ENCODE measurements at places on chromosomes 1 and 21. TPM values are rescaled to one million over a fixed set of nuclear protein-coding genes. Genes with fewer than 3 reads are reported as not detected.
A peak's percentile ranks its signal among the peaks of the same experiment; 100 is the strongest.

The TFF1 gene
- total RNA-seq: not detected

The FBXO28 gene
- total RNA-seq: 33.3 TPM

The COL11A1 gene
- total RNA-seq: not detected

The PODN gene
- 0.23 TPM for total RNA-seq

The NECTIN4 gene
- total RNA-seq: not detected

The TMCC2 gene
- total RNA-seq: 11.5 TPM

The OR2T27 gene
- total RNA-seq: not detected

The MROH9 gene
- not detected for total RNA-seq

DNA sequence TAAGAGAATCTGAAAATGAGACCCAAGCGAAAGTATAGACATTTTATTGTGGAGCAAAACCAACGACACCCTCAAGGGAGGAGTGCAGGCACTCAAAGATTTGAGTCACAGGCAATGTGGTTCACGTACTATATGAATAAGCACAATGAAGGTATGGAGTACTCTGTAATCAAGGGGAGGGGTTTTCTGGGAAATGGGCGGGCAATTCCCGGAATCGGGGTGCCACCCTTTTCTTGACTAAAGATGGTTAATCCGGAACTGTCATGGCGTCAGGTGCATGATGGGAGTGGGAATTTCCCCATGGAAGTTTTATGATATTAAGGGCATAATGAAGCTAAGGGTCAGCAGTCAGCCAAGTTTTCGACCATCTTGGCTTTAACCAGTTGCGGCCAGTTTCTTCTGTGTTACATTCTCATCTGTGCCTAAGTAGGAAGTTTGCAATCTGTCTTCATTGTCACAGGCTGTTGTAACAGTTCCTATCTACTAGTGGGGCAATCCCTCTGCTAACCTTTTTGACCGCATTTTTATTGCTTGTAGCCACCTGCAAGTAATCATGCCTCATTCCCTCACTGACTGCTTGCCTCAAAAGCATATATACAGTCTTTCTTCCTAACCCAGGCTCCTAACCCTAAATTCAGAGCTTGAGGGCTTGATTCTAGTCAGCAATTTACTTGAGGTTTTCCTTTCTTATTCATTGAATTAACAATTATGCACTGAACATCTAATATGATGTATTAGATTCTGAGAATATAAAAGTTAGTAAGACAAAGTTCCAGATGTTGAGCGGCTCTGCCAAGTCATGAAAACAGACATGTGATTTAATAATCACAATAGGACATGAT lies 775 bp upstream of the AIM2 start:
- peak; percentile 92 for DNase-seq

DNA sequence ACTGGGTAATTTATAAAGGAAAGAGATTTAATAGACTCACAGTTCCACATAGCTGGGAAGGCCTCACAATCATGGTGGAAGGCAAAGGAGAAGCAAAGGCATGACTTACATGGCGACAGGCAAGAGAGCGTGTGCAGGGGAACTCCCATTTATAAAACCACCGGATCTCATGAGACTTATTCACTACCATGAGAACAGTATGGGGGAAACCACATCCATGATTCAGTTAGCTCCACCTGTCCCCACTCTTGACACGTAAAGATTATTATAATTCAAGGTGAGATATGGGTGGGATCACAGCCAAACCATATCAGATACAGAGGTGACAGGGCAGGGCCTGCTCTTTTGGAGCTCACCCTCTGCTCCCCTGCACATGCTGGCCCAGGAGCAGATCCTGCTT lies 31.4 kb upstream of the TMEM61 start:
- DNase-seq: no peak

GRCh38 chr1:22636353-22636752 lies at the start of gene C1QA:
Gene C1QA, plus strand, starts transcription at chr1:22636628. Its CDS starts 989 bp downstream, at chr1:22637617.
- DNase-seq: no peak

GRCh38 chr1:156359973-156360372 lies 9.0 kb upstream of the RHBG start:
- no peak for DNase-seq

DNA sequence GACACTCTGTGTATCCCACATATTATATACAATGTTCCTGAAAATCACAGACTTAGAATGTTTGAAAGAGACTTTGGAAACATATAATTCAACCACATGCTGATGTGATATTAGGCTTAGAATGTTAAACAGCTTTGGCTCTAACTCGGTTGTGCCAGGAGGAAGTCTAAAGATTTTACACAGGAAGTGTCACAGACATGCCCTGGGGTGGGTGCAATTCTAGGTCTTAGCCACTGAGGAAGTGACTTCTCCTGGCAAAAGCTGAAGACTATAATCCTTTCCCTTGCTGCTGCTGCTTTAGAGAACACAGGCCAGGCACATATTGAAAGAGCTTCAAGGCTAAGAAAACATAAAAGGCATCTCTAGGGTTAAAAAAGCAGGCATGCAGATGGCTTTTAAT lies 51.0 kb downstream of the RPL5 start:
- DNase-seq: peak; percentile 26

DNA sequence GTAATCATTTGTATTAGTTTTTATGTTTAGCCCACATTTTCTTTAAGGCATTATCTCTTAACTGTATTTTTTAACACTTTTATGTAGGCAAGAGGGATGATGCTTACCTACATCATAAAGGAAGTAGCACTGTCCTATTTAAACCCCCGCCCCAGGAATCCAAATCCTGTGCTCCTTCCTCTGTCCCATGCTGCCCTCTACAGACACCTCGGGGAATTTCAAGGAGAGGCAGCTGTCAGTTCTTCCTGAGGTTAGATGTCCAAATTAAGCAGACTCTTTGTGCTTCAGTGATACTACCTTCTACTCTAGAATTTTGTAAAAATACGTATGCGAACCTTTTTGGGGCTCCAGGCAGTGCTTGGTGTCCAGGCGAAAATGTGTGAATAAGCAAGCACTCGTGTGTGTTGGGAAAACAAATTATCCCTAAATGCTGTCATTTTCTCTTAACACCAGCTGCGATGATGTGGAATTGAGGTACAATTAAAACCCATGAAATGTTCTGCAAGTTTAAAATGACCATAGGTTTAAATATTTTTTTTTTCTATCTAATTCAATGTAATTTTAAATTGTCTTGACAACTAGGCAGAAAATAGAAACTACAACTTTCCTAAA lies 19.2 kb downstream of the CRCT1 start:
- no peak for DNase-seq

GRCh38 chr1:193799948-193800690 lies 613.7 kb upstream of the B3GALT2 start:
- no peak for DNase-seq

DNA sequence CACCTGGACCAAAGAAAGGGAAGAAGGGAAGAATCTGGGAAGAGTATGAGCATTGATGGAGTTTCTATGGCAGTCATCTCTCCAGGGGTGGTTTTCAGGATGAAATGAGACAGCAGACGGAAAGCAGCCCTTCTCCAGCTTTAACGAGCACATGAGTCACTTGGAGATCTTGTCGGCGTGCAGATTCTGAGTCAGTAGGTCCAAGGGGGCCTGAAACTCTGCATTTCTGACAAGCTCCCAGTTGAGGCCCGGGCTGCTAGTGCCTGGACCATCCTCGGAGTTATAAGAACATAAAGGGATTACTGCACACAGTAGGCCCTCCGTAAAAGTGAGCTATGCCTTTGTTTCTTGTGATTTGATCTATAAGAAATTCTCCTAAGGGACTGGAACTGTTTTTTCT lies 17.6 kb downstream of the HSPG2 start:
- no peak for DNase-seq

DNA sequence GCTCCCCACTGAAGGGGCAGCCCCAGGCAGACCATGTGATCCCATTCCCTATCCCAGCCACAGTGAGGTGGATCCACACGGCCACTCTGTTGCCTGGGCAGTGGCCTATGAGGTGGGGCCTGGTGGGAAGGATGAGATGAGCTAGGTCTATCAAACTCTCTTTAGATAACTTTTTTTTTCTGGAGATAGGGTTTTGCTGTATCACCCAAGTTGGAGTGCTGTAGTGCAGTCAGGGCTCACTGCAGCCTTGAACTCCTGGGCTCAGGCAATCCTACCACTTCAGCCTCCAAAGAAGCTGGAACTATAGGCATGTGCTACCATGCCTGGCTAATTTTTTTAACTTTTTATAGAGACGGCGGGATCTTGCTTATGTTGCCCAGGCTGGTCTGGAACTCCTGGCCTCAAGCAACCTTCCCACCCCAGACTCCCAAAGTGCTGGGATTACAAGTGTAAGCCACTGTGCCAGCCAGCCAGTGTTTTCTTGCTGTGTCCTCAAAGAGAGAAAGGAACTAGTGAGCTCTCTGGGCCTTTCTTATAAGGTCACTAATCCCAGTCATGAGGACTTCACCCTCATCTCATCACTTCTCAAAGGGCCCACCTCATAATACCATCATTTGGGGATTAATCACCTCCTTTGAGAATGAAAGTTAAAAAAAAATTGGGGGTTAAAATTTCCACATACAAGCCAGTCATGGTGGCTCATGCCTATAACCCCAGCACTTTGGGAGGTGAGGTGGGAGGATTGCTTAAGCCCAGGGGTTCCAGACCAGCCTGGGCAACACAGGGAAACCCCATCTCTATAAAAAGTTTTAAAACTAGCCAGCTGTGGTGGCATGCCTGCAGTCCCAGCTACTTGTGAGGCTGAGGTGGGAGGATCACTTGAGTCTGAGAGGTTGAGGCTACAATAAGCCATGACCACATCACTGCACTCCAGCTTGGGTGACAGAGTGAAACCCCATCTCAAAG lies 36.6 kb downstream of the H3-3A start:
- no peak for DNase-seq

GRCh38 chr1:61955261-61955660 lies 213.0 kb downstream of the PATJ start:
- DNase-seq: no peak

DNA sequence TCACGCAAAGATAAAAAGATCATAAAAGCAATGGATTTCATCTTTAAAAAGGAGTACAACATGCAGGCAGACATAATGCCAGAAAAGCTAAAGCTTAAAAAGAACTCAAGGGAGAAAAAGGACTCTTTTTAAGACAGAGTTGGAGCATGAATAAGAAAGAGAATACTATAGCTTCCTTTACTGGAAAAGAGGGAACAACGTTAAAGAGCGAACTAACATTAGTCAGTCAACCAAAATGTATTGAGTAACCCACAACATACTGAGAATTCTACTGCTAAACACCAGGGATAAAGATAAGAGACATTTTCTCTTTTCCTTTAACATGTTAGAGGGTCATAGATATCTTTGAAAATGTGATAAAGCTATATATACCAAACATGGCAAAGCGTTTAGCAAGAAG lies 182.0 kb downstream of the DUSP10 start:
- no peak for DNase-seq

DNA sequence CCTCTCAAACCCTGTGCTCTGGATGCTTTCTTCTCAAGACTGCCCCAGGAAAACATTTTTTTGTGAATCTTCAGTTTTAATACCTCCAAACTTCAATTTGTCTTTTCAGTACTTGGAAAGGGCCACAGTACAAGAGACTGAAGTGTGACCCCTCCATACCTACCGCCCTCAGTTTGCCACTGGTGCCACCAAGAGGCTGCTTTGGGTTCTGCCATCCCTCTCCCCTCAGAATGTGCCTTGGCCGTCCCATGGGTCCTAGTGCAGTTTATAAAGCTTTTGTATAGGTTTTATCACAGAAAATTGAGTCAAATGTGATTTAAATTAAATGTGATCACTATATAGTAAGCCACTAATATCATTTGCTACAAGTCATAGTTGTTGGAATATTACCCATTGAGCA lies 60.8 kb upstream of the PGD start:
- DNase-seq: peak; percentile 4

DNA sequence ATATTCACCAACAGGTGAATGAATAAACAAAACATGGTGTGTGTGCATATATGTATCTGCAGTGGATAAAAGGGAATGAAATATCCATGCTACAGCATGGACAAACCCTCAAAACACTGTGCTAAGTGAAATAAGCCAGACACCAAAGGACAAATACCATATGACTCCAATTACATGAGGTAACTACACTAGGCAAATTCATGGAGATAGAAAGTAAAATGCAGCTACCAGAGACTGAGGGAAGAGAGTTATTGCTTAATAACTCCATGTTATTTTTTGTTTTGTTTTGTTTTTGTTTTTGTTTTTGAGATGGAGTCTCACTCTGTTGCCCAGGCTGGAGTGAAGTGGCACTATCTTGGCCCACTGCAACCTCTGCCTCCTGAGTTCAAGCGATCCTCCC lies 2.4 kb downstream of the ITLN1 start:
- no peak for DNase-seq

DNA sequence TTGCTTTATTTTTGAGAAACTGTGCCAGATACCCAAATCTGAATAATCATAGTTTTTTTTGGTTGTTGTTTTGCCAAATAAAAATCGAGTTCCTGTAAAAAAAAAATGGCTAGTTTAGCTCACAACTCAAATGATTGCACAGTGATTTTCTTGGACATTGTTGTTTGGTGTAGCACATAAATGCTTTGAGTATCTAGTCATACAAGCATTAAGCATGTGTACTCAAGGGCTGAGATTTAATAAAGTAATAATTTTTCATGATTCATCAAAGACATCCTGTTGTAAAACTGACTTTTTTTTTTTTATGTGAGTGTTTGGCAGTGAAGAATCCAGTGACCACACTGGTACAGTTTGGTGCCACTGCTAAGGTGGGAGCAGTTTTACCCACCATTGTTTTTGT lies 18.8 kb downstream of the ITSN1 start:
- DNase-seq: no peak

DNA sequence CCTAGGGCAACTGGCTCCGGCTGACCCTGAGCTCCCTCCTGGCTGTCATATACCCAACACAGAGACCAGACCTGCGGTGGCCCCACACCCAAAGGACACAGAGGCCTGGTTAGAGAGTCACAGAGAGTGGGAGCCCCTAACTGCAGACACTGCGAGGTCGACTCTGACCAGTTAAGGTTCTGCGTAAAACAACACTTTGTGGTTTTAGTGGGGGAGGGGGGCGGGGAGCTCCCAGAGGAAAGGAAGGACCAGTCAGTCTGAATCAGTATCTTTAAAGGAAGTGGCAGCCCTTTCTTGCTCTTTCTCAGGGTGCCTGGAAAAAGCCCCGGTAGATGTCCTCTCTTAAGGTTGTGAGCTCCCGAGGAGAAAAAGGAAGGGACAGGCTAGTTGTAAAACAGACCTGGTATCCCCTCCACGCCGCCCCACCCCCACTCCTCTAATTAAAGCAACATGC lies 2.4 kb downstream of the SSBP3 start:
- DNase-seq: no peak
